ENCODE measurements at places on chromosomes 1 and 21. TPM values are rescaled to one million over a fixed set of nuclear protein-coding genes. Genes with fewer than 3 reads are reported as not detected.

AMIGO1 gene
- total RNA-seq, result 0.92 TPM

CELA2A gene
- total RNA-seq, result not detected

NDUFS2 gene
- 104 TPM for total RNA-seq

COL11A1 gene
- total RNA-seq, result 3.3 TPM

OR10J1 gene
- total RNA-seq, result not detected

CR2 gene
- 0.81 TPM for total RNA-seq

All from epithelial cell of proximal tubule (primary cell).